ENCODE measurements at places on chromosomes 12 and 14.

DNA sequence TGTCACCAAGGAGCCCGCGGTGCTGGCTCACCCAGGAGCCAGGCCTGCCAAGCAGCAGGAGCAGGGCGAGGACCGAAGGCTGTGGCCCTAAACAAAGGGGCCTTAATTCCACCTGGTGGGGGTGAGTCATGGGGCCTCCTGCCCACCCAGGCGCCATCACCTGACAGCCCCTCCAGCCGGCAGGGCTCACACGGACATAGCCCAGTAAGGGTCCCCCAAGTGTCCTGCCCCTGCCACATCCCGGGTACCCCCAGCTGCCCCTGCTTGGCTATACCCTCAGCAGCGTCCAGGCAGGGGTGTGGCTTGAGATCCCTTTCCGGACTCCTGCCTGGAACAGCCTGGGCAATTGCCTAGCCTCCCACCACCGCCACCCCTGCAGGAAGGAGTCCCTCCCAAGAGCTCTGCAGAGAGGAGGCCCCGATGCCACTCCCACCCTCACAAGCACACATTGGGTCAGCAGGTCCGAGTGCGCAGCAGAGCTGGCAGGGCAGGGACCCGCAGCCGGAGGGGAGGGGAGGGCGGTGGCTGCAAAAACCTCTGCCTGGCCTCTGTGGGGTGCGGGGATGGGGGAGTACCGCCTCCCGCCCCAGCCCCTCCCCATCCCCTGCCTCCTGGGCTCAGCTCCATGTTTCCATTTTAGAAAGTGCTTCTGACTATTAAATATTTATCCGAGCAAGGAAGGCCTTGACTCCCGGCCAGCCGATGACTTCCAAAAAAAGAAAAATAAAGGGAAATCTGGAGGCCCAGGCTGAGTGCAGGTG, 4.6 kb downstream of the AHNAK2 start:
- DNase-seq = no peak

DNA sequence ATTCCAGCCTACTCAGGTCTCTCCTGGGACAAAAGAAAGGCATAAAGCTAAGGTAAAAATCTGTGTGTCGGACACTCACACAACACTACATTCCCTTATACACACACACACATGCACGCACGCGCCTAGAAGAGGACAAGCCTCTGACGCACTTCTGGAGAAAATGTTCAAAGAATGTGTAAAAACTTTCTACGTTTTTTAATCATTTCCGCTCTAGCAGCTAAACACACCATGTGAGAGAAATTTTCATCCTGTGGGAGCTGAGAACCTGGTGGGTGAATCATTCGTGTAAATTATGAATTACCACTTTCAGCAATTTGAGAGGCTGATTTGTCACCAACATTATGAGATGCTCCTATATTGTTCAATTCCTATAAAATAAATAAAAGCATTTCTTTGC, 494.5 kb downstream of the TMEM132D start:
- no peak for DNase-seq

GRCh38 chr14:53893374-53893773, 63.3 kb downstream of the BMP4 start:
- DNase-seq = no peak

- DNase-seq = no peak
These were observed 329.0 kb downstream of the C12orf75 start for GRCh38 chr12:105659355-105660075.

DNA sequence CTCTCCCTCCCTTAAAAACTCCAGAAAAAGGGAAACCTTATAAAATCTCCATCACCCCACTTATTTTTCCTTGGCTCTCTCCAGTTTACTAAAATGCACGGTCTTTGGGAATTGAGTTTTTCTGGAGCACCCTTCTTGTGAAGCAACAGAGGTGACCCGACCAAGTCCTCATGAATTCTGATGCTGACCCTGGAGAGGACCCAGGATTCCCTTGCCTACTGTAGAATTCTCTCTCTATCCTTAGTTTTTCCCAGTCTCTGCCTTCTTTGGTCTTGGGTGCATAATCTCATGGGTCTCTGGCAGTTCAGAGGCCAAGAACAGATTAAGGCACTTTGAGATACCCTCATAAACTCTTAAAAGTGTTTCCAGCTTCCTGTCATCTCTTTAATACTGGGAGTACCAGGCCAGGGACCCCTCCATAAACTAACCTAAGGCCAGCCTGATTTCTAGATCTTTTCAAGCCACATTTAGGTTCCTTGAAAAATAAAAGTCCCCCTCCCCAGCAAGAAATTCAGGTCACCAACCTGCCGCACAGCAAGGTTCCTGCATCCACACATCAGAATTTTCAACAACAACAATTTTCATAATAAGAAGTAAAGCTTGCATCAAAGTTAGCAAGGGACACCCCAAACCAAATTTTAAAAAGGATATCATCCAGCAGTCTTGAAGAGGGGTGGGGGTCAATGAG, 5.1 kb upstream of the HOXC4 start:
- no peak for DNase-seq

DNA sequence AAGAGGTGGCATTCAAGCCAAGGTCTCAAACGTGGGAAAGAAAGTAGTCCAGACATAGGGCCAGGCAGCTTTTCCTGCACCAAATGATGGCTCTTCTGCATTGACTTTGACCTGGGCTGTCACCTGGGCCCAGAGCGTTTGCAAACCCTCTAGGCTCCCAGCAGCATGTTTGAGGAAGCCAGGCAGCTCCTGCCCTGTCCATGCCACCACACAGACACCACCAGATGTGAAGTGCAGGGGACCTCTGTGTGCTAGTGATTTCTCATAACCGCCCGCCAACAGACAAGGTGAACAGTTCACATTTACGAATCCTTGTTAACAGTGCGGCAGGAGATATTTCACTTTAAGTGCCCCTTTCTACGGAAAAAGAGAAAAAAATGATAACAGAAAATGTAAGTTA, 49.8 kb upstream of the FAM222A start:
- DNase-seq = no peak

GRCh38 chr14:36022765-36023410, 153.6 kb downstream of the PTCSC3 start:
- DNase-seq = no peak

DNA sequence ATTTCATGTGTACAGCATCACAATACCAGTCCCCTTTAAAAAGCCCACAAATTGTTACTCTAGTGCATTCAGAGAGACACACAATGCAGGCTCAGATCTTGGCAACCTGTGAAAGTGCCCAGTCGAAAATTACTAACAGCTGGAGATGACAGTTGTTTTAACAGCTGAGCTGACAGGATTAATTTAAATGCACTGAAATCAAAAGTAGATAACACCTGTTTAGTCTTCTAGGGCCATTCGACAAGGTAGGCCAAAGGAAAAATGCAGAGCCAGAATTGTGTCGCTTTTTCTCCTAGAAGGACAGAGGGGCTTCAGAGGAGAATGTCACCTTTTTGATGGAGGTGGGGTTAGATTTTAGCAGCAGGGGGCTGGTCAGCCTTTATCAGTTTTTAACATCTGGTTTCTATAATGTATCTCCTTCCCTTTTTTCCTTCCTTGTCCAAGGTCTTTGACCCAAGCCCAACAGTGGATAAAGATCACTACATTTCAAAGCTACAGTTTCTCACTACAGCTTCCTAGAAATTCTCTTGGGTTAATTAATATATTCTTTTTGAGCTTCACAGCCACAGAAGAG, 139.1 kb downstream of the SOX5 start:
- DNase-seq = no peak

GRCh38 chr12:105231396-105231795, 4.6 kb downstream of the APPL2 start:
- DNase-seq = no peak

DNA sequence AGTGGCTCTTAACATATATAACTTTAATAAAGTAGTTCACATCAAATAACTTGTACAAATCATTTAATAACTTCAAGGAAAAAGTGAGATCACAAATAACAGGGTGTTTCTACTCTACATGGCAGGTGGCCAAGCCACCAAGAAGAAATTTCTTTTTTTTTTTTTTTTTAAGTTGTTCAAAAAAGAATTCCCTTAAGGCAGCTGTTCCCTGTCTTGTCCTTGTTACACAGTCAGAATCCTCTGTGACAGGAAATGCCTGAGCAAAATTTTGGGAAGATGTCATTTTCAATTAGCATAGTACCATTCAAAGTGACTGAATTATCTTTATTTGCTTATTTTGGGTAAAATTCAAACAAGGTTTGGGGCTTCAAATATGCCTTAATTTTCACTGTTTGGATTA, 79.4 kb downstream of the LIN7A start:
- no peak for DNase-seq

Measured in naive thymus-derived CD4-positive, alpha-beta T cell (primary cell).